Cortex of kidney (tissue), 1 donor: ENCODE measurements at places on chromosomes 13 and 19.

- no peak for DNase-seq
Measured at GRCh38 chr13:105599477-105600037, 935.9 kb downstream of the EFNB2 start.

DNA sequence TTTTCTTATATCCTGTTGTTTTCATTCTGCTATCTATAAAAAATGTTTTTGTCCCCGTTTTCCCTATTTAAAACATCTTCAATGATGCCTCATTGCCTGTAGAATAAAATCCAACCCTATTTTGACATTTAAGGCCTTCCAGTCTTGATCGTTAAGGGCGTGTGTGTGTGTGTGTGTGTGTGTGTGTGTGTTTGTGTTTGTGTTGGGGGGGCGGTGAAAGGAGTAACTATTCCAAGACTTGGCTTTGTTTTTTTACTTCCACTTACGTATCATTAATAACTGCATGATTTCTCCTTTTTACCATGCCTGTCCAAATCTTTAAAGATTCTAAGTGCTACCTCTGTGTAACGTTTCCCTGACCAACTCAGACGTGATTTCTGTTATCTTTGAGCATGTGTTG, 784 bp downstream of the PIBF1 start:
- no peak for DNase-seq

DNA sequence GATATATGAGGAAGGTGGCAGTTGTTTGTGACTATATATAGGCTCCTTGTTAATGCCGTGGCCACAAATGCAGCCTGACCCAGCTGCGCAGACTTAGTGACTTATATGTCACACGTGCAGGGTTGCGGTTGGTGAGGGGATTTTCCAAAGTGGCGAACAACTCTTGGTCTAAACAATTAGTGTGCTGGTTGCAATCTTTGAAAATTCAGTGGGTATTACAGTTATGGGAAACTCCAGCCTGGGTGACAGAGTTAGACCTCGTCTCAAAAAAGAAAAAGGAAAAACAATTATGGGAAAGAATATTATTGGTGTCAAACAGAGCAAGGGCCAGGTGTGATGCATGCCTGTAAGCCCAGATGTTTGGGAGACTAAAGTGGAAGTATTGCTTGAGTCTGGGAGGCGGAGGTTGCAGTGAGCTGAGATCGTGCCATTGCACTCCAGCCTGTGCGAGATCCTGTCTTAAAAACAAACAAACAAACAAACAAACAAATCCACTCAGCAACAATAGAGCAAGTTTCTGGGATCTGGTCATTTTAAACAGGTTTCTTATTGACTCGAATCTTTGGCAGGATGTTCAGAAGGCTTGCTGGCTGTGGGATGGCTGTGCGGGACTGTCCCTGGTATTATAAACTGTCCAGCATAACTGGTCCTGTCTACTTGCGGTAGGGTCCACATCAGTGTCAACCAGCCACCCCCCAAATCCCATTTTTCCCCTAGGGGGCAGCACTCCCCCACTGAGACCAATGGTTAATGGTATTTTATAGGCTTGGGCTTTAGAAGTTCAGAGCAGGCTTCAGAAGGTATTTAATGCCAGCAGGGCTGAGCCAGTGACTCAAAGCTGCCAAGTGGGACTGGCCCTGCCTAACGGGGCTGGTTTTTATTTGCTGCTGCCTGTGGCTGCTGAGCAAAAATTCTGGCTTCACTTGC, 15.4 kb downstream of the RELB start:
- no peak for DNase-seq

DNA sequence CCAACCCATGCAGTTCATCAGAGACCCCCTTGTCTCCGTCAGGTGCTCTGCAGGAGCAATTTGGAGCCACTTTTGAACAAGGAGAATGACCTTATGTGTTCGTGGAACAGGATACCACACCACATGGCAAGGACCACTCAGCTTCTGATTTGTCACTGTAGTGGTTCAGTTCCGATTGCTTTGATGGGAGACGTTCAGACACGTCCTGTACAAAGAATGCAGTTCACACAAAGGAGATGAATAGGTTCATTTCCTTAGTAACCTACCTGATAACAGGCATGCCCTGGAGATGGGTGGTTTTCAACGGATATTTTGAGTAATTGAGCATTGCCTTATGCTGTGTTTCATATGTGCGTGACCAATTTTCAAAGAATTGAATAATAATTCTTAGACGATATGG, 17.2 kb downstream of the FGF9 start:
- no peak for DNase-seq
